Activated naive CD8-positive, alpha-beta T cell treated with anti-CD3 and anti-CD28 coated beads for 36 hours (primary cell): ENCODE measurements at places on chromosomes 11 and 22.

DNA sequence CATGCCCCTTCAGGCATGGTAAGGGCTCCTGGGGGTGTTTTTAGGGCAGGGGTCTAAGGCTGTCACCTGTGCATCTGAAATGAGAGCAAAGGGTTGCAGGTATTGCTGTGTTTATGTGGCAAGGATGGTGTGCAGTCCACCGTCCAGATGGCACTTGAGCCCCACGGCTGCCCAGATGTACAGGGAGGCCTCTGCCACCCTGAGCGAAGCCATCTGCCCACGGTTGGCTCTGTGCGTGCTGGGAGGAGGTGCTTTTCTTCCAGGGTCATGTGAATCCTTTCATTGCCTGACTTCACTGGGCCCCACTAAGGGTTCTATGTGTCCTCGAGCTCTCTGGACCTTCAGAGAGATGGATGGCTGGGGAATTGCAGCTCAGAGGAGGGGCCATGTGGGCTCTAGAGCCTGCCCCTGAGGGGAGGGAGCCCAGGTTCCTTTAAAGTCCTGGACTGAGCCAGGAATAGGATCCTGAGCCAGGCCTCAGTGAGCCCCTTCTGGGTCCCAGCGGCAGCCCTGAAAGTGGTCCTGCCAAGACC lies 89.9 kb downstream of the CTTN start:
- DNase-seq = no peak

DNA sequence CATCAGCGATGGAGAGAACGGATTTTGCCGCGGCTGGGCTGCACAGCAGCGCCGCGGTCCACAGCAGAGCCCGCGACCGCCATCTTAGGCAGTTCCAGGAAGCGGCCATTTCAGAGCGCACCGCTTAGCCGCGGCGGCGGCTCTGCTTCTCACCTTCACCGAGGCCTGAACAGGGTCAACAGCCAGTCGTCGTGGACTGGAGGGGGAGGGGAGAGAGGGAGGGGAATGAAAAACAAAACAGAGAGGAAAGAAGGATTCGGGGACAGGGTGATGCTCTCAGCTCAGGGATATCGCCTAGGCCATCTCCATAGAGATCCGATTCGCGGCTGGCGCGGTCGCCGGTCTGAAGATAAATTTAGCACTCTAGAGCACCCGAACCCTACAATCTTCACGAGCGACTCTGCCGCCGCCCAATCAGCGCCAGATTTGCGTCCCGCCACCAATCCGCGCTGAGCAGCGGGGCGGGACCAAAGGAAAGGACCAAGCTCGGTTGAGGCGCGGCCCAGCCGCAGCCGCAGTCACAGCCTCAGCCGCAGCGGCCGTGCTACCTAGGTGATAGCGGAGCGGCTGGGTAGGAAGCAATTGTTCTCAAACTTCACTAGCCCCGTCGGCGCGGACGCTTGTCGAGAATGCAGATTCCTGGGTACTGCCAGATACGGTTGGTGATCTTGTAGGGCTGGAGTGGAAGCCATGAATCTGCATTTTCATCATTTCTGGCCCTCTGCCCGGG lies at the start of gene ZBED5:
ZBED5 (minus strand) TSS at position 345 of the 730 bp plus-strand sequence. CDS start 3,108 bp downstream, outside the sequence.
- peak; percentile 96 for DNase-seq

- DNase-seq = no peak
Measured at GRCh38 chr11:106988151-106989077, 29.9 kb downstream of the GUCY1A2 start.

DNA sequence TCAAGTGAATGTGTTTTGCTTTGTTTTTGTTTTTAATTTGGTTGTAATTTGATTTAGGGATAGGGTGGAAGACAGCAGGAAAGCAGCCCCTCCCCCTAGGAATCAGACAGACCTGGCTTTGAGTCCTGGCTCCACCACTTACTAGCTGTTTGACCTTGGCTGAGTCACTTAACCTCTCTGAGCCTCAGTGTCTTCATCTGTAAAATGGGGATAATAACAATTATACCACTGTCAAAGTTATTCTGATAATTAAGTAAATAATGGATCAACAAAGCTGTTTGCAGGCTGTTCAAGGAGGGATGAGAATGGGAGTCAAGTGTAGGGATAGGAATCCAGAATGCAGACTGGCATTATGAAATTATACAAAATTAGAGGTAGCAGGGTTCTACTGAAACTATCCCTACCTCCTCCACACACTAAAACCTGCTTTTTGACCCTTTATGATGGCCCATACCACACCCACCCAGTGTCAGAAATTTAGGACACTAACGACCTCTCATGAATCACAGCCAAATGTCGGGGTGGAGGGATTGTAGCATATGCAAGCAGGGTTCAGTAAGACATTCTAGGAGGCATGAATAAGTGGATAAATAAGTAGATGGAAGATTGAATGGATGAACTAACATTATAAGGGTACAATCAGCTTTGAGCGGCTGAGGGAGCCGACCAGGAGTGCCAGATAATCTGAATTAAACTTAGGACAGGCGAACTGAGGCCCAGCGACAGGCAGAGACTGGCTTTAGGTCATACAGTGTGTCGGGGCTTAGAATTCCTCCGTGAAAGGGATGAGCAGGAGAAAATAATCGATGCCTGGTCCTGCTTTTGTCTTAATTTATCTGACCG lies 974 bp downstream of the ANAPC15 start:
- no peak for DNase-seq

GRCh38 chr11:11960687-11961086 lies 47.7 kb downstream of the DKK3 start:
- DNase-seq = no peak

GRCh38 chr11:117633186-117633754 lies 163.7 kb downstream of the DSCAML1 start:
- no peak for DNase-seq

DNA sequence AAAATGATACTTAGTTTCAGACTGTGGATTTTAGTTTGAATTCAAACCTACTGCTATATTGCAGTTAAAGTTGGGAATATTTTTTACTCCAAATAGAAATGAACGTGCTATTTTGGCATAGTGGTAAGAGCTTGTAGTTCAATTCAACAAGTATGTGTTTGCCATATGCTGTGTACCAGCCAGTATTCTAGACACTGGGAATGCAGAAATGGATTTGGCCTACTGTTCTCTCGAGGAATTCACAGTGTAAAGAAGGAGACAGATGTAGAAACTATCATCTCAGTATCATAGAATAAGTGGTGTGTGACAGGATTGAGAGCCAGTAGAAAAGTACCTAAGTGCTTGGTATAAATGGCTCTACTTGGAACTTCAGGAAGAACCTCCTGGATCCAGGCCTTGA lies 80.4 kb downstream of the ATXN10 start:
- DNase-seq = no peak

GRCh38 chr11:122139595-122139866 lies 23.5 kb upstream of the BLID start:
- DNase-seq = no peak

DNA sequence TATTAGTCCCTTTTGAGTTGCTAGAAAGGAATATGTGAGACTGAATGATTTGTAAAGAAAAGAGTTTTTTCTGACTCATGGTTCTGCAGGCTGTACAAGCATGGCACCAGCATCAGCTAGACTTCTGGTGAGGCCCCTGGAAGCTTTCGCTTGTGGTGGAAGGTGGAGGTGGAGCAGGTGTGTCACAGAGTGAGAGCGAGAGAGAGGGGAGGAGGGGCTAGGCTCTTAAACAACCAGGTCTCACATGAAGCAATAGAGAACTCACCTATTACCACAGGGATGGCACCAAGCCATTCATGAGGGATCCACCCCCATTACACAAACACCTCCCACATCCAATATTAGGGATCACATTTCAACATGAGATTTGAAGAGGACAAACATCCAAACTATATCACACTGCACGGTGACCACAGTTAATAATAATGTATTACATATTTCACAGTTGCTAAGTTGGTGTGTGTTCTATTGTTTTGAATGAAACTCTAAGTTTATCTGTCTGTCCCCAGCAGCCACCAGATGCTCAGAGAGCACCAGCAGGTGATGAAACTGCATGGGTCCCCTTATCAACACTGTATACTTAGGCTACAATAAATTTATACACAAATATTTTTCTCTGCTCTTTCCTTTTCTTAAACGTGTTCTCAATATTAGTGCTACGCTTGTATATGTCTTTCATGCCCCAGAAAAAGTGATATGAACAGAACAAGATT lies 14.1 kb downstream of the ZFP91 start:
- DNase-seq = peak; percentile 51

- no peak for DNase-seq
Measured at GRCh38 chr11:11535611-11536010, 86.2 kb downstream of the GALNT18 start.

DNA sequence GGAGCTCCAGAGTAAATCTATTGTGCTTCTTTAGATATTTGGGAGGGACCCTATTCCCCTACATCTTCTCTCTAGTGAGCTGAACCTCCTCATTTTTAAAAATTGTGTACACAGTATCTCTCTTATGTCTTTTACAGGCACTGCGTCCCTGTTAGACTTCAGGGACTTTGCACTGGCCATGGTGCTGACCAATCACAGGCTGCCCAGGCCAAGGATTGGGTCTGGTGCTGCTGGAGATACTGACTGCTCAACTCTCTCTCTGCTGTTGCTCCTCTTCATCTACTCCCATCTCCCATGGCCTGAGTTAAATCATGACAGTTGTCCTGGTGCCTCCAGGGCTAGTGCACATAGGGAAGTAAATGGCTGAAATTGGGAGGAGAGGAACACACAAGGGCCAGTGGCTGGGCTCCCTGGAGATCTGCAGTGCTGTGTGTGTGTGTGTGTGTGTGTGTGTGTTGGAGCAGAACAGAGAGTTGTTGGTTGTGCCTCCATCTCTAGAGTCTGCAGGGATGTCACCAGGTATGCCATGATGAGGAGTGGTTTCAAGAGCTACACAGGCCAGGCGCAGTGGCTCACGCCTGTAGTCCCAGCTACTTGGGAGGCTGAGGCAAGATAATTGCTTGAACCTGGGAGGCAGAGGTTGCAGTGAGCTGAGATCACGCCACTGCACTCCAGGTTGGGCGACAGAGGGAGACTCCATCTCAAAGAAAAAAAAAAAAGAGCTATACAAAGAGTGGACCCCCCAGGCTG lies 155.3 kb downstream of the ST3GAL4 start:
- no peak for DNase-seq

DNA sequence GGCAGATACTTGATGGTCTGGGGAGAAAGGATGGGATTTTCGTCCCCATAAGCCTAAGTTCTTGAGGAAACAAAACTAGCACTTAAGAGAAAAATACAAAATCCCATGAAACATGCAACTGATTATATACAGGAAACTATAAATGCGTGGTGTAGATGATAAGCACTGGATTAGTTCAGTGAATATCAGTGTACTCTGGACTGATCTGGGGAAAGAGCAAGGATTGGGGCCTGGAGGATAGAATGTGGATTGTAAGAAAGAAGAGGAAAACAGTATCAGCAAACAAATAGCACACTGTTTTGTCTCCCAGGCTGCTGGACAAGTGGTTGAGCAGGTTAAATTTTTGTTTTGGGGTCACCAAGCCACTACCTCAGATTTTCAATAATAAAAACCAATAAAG lies 49.8 kb downstream of the DCUN1D5 start:
- DNase-seq = no peak

DNA sequence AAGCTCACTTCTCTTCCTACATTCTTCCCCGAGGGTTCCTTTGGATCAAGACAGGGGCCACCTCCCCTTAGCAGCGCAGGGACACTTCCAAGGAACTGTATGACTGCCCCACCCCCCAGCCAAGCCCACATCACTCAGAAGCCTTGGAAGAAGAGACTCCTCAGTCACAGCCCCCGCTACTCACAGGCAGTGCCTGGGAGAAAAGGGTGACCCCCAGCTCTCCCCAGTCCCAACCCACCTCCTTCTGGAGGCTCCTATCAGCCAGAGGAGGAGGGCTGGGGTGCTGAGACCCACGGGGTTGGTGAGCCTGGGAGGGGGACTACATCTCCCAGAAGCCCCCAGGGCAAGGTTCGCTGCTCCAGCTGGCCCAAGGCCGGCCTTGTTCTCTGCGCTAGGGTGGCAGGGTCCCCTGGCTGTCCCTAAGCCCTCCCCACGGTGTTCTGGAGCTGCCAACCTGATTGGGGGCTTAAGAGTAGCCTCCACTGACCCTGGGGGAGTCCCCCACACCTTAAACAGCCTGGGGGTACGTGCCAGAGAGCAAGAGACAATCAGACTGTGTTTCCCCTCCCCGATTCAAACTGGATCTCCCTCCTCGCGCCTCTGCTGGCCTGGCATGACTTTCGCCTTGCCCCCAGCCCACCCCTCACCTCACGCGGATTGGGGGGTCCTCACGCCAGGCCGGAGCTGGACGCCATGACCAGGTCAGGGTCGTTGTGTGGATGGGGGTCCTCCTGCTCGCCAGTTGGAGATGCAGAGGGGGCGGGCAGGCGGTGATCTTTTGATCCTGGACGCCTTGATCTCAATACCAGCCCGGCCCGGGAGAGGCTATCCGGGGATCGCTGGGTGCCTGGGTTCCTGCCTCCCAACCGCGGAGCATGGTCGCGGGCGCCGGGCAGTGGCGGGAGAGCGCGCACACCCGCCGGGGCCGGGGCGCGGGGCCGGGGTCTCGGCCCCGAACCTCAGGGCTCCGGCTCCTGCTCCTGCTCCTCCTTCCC lies 838 bp downstream of the BCL9L start:
- DNase-seq = peak; percentile 67

DNA sequence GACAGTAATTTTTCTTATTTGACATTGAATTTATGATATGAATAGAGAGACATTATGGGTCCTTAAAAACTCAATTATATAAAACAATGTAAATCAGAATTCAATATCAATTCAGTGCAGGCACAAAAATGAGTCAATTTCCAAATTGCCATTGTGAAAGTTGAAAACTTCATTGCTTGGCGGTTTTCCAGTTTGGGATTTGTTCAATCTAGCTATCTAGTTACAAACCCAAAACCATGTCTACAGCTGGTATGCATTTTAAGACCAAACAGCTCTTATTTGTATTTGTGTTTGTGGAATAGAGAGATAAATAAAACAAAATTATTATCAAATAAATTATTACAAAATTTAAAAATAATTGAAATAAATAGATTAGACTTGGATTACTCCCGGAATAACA lies 1206.6 kb upstream of the RAG2 start:
- DNase-seq = no peak

GRCh38 chr11:127607487-127608085 lies 607.0 kb upstream of the KIRREL3 start:
- no peak for DNase-seq

- DNase-seq = no peak
Measured at GRCh38 chr11:68373189-68373814, 60.9 kb downstream of the LRP5 start.

- DNase-seq = no peak
Measured at GRCh38 chr11:37105427-37105826, 507.4 kb upstream of the RAG2 start.

DNA sequence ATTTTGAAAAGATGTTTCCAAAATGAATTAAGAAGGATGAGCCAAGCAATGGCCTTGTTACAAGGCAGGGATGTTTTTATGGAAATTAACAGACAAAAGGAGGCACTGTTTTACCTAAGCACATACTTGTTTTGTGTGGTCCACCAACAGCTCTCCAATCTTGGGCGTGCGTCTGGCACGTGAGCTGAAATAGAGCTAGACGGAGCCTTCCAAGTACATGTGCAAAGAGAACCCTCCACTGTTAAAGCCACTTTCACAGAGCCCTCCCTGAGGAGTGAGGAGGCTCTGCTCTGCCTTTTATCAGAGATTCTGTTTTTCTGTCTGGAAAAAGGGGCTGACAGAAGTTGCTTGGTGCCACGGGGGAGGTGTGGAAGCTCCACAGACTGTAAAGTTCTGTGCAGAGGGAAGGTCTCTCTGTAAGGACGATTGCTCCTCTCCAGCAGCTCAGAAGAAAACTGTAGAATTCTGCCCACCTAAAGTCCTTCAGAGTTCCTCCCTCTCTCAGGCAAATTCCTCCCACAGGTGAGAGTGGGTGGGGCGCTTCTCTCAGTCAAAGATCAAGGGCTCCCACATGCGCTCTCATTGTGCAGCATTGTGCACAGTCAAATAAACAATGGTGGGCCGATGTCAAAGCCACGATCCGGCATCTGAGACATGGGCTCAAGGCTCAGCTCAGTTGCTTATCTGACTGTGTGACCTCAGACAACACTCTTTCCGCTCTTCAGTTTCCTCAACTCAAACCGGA lies 92.6 kb upstream of the CSNK2A3 start:
- DNase-seq = no peak
